ENCODE measurements at places on chromosomes 2 and 18.

DNA sequence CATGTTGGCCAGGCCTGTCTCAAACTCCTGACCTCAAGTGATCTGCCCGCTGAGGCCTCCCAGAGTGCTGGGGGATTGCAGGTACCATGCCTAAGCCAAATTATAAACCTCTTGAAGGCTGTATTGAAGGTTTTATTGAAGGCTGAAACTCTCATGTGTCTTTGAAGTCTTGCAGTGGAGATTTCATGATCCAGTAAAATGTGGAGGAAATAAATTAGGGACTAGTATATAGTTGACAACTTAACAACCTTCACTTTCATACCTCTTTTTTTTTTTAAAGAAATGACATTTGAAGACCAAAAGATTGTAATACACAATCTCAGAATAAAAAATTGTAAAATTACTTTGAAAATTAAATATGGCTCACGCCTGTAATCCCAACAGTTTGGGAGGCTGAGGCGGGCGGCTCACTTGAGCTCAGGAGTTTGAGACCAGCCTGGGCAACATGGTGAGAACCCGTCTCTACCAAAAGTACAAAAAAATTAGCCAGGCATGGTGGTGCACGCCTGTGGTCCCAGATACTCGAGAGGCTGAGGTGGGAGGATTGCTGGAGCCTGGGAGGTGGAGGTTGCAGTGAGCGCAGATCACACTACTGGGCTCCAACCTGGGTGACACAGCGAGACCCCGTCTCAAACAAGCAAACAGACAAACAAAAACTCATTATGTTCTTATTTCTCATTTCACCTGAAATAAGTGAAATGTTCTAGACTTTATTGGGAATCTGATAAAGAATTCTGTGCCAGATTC, 8.0 kb downstream of the EML4 start:
- no peak for DNase-seq

- DNase-seq, result no peak
These were observed 66.8 kb downstream of the PDE11A start for GRCh38 chr2:178005756-178006155.

DNA sequence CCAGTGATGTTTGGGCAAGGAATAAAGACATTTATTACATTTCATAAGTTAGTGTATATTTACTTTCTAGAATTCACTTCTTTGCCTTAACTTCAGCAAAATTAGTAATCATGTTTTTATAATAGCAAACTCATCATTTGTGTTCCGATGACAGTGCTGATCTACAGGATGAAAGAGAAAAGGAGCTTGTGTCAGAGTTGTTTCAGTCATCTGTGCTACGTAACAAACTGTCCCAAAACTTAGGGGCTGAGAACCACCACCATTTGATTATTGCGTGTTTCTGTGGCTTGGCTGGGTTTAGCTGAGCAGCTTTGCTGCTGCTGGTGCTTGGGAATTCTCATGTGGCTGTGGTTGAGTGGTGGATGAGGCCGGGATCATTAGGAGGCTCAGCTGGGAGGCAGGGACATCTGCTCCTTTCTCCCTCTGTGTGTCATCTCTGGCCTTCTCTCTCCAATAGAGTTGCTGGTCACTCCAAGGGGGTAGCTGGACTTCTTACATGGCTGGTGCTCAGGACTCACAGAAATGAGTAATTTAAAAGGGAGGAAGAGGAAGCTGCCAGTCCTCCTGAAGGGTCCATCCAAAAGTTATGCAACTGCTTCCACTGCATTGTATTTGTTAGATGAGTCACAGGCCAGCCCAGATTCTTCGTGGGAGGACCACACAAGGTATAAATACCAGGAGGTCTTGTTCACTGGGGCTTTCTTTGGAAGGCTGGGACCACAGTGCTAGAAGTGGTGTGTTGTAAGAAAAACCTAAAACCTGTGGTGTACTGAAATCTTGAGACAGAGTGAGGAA, 43.4 kb upstream of the HAAO start:
- no peak for DNase-seq

DNA sequence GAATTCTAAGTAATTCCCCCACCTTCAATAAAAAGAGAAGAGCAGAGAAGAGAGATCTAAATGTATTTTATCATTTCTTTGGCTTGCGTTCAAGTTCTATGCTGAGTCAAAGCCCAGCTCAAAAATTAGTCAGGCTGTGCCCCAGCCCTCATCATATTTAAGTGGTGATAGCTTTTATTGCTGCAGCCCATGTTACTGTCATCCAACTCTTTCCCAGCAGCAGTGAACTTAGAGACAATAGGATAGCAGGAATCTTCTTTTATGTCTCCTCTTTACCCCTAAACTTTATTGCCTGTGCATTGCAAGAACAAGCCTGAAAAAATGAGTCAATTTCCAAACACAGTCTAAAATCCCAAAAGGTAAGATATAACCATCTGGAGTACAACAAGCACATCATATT, 1599.3 kb upstream of the PIK3C3 start:
- no peak for DNase-seq

GRCh38 chr18:8469544-8470130, 139.6 kb upstream of the RAB12 start:
- no peak for DNase-seq

Data from activated CD8-positive, alpha-beta memory T cell treated with anti-CD3 and anti-CD28 coated beads for 1 hour (primary cell).